ENCODE measurements at places on chromosomes 1 and 21.
A peak's percentile ranks its signal among the peaks of the same experiment; 100 is the strongest.

GRCh38 chr21:34715518-34715917, 46.7 kb downstream of the CLIC6 start:
- DNase-seq = peak; percentile 35

- no peak for DNase-seq
Observed at GRCh38 chr1:22534951-22535350, 28.3 kb upstream of the EPHA8 start.

GRCh38 chr1:46617108-46617800, 643 bp upstream of the MOB3C start:
- no peak for DNase-seq

GRCh38 chr1:118190561-118190960, 5.5 kb upstream of the SPAG17 start:
- no peak for DNase-seq

- no peak for DNase-seq
Observed at GRCh38 chr1:186806477-186806876, 22.3 kb upstream of the PLA2G4A start.
